NCI-H2029 treated with DMSO at 0.1 percent for 48 hours (cell line): ENCODE measurements at places on chromosomes 1 and 21.

DNA sequence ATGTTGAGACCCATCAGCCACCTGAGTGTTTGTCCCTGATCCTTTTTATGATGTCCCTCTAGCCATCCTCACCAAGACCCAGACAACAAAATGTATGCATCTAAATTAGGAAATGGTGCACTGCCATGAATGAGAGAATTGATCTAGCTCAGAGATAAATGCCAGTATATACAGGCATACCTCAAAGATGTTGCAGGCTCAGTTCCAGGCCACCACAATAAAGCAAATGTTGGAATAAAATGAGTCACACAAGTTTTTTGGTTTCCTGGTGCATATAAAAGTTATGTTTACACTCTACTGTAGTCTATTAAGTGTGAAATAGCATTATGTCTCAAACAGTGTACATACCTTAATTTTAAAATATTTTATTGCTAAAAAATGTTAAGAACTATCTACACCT, 63.9 kb downstream of the CHIA start:
- no peak for DNase-seq

DNA sequence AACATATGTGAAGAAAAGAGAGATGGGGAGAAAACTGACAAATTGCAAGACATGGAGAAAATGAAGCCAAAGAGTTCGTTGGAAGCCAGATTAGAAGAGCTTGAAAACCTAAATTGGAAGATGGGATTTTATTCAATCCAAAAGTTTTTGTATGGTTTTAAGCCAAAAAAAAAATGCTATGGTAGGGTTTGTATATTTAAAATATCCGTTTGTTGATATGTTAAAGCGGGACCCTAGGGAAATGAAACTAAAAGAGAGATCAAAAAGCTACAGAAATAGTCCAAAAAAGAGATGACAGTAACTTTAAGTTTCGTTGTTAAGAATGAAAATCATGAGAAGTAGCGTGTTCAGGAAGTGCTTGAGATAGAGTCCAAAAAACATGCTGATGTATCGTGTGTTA, 617.7 kb upstream of the ADGRL2 start:
- no peak for DNase-seq

DNA sequence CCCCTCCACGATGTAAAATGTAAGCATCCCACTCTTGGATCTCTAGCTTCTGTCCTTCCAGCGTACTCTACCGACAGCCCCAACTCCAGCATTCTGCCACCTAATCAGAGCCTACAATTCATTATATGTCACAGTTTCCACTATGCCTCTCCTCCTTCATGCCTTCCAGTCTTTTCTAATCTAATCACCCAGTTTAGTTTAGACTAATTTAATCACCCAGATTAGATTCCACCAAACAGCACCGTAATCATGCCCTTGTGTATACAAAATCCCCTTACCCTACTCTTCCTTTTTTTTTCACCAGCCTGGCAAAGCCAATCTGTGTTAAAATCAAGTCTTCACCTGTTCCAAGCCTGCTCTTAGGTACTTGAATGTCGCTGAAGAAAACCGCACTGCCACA, 49.8 kb upstream of the KANK4 start:
- DNase-seq, result no peak

DNA sequence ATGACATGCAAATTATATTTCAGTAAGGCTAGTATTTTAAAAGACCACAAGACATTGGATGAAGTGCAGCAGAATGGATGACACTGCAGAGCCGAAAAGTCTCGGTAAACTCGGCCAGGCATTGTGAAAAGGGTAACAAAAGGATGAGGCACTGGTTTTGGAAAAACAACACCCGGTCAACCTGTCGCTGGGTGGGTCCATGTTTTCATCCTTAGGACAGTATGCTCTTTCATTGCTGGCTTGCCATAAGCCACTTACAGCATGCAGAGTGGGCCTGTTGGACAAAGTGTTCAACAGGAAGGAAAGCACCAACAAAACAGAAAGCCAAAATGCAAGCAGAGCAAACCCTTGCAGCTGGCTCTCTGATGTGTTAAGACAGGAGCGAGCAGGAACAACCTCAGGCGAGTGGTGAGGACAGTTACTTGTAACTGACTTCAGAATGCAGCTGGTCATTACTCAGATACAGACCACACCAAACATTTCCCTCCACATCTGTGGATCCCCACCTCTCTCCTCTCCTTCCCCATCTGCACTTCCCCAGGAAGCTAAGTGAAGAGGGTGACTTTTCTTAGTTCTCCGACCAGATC, 2.9 kb upstream of the RCAN1 start:
- DNase-seq, result no peak

DNA sequence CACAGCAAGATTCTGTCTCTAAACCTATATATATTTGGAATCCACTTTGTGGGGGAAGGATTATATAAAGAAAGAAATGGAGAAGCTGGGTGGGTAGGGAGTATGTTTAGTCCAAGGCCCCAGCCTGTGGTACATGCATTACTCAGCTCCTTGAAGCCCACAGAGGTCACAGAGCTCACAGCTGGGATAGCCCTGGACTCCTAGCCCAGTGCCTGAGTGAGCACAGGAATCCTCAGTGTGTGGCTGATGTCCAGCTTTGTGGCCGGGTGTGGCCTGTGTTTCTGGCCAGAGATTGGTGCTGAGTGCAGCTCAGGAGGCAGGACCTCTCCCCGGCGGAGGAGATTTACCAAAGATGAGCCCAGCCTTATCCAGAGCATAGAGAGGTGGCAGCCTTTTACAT, 7.6 kb downstream of the CAPN9 start:
- no peak for DNase-seq

- DNase-seq, result no peak
Measured at GRCh38 chr1:212945463-212946160, 4.7 kb upstream of the VASH2 start.

GRCh38 chr1:38083541-38083940, 36.9 kb upstream of the POU3F1 start:
- DNase-seq, result no peak

DNA sequence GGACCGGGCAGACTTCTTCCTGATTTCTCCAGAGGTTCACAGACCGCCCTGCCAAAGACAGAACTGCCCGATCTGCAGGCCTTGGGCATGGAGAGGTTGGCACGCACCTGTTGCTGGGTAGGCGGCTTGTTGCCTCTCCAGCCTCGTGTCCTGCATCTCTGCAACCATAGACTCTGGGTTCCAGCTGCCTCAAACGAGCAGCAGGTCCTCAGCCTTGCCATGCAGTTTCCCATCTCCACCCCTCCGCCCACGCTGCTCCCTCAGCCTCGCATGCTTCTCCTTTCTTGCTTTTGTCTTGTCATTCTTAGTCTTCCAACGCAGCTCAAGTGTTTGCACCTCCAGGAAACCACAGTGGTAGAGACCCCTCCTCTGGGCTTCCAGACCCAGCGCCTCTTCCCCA, 126.2 kb downstream of the LACTBL1 start:
- DNase-seq, result no peak

DNA sequence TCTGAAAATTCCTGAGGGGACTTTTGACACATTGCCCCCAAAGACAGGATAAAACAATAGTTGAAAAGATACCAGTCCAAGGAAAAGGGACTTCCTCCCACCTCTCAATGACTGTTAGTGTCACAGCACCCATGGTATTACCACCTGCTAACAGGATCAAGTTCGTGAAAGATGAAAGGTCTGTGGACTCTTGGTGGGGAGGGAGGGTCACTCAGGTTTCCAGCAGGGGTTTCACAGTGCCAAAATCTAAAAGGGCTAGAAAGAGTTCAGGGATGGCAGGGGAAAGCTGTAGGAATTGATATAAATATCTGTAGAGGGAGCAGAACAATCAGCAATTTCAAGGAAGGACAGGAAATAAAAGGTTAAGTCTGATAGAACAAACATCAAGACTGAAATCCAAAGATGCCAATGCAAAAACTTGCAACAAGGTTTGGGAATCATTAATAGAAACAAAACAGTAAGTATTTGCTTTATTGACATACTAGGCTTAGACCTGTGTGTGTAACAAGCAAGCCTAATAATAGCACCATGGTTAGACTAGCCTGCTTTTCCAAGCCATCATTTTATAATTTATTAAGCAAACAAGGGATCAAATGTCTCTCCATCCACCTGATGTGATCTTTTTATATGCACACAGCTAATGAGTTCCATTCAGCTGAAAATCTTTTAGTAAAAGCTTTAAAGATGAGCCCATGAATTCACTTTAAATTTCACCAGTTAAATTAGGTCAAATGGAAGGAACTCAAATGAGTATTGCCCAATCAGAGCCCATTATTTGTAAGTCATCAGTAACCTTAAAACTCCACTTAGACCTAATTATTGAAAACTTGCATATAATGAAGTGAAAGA, 3.7 kb downstream of the MCL1 start:
- no peak for DNase-seq

GRCh38 chr1:79847700-79848099, 841.2 kb upstream of the ADGRL4 start:
- DNase-seq, result no peak

GRCh38 chr1:115282807-115283208, 55.2 kb downstream of the NGF start:
- no peak for DNase-seq

DNA sequence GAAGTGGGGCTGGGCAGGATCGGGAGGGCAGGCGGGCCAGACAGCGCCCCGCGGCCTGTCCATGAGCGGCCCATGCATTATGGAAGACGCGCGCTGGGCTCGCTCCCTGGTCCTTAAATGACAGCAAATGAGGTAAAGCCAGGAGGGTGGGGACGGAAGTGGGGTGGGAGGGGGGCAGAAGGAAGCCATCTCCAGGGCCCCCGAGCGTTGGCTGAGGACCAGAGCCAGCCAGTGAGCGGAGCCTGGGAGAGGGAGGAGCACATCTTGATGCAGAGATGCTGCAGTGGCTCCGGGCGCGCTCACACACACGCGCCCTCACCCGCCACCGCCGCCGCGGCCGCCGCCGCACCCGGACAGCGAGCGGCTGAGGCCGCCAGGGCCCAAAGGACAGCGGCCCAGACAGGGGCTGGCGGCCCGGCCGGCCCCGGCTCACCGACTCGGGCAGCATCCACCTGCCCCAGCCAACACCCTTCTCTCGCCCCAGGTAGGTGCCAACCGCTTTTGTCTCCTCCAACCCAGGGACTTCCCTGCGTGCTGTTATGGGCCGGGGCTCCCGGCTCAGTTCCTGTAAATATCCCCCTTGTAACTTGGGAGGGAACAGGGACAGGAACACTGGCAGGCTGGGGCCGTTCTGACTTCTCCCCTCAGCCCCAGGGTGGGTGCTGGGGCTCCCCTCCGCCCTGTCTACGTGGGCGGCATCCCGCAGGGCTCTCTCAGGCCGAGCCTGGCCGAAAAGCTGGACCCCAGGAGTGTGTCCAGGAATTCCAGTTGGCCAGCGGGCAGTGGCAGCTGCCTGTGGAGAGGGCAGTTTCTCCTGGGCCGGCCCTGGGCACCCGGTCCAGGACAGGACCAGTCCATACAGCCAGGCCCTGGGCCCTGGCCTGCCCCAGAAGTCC, at the start of gene CNTN2:
TSS of gene CNTN2 (plus strand) at position 302 of the 896 bp plus-strand sequence. CDS start 9,974 bp downstream, outside the sequence.
- no peak for DNase-seq

DNA sequence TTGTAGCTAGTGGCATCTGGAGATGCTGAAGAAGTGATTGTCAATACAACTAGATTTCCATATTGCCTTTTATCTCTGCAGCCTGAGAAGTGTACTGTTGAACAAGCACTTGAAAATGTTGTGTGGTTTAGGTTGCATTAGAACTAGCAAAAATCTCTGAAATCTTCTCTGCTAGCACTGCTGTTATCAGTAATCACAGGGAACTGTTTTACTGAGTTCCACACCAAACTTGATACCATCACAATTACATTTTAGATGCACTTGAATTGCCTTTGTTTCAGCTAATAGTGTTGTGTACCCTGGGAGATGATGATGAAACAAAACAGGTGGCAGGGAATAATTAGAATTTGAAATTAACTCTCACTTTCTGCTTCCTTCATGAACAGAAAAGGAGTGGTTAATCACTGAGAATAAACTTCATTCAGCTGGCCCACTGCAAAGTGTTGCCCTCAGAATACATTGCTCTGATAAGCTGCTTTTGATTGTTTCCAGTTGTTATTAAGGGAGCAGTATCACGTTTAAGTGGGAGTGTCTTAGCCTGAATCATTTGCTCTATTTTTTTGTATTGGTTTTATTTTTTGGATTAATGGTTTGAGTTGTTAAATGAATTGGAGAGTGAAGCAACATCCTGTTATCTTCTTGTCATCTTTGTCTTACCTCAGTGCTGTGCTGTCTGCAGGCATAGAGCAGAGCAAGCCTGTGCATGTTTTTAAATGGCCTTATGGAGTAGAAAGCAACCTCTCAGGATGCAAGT, 13.0 kb downstream of the FAM20B start:
- no peak for DNase-seq

- DNase-seq, result no peak
Measured at GRCh38 chr1:22208973-22209378, 66.1 kb upstream of the WNT4 start.

DNA sequence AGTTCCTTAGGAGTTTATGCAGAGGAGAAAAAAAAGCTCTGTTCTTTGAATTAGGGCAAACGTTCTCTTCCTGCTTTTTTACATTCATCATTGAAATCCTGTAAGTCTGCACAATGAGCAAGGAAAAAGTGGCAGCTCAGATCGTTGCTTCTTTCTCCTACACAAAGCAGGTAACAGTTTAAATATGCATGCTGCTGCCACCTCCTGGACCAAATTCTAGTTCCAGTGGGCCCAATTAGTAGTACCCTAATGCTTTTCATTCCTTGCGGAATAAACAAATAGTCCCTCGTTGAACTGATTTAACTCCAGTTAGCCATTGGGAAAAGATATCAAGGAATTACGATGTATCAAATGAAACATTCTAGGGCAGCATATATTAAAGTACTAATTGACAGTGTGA, 20.1 kb downstream of the YTHDF2 start:
- DNase-seq, result no peak

DNA sequence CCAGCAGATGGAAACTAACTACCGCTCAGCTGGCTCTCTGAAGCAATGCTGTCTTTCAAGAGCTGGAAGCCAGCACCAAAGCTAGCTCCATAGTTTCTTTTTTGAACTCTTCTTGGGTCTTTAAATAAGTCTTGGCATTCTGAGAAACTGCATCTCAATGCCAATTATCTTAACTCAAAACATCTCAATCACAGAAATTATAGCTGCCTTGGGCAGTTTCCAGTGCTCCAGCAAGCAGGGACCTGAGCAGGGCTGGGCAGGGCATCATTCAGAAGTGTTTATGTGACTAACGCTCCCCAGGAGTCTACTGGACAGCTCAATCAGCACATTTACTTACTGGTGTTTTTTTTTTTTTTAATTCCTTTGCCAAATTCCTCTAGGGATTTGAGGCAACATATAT, 18.3 kb upstream of the PADI4 start:
- no peak for DNase-seq

- no peak for DNase-seq
Measured at GRCh38 chr1:79325705-79326104, 319.2 kb upstream of the ADGRL4 start.

- peak; percentile 77 for DNase-seq
Measured at GRCh38 chr1:36768486-36769178, 265.7 kb downstream of the GRIK3 start.

- DNase-seq, result no peak
Measured at GRCh38 chr1:15949453-15950245, 26.3 kb downstream of the ZBTB17 start.

GRCh38 chr1:234980645-234981396, 147.8 kb downstream of the TOMM20 start:
- DNase-seq, result no peak

- DNase-seq, result no peak
Measured at GRCh38 chr1:57796616-57797015, 372.8 kb upstream of the DAB1 start.
